ENCODE measurements at places on chromosomes 3 and 15.

- DNase-seq = peak; percentile 94
Measured at GRCh38 chr15:41230650-41231421, at the start of the genes CHP1 and EXD1. CHP1 (plus strand) TSS chr15:41231268; CDS start chr15:41231383, 115 bp downstream. EXD1 (minus strand) TSS chr15:41230757; CDS start chr15:41226575, 4,182 bp downstream.

DNA sequence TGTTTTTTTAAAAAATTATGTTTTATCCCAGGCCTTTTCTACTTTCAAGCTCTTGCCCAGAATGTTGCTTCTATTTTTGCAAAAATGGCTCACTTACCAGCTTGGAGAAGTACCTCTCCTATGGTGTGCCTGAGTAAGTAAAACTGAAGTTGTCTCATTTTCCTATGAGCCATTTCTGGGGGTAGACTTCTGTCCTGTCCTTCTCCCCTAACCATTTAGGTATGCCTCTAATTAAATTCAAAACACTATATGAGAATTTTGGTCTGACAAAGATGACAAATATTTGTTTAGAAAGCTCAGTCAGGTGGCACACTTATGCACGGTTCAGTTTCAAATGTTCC, 282.5 kb upstream of the ICE2 start:
- DNase-seq = no peak

DNA sequence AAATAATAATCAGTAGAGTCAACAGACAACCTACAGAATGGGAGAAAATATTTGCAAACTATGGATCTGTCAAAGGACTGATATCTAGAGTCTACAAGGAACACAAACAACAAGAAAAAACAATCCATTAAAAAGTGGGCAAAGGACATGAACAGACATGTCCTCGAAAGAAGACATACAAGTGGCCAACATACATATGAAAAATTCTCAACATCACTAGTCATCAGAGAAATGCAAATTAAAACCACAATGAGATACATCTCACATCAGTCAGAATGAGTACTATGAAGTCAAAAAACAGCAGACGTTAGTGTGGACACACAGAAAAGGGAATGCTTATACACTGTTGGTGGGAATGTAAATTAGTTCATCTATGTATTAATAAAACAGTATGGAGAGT, 33.7 kb downstream of the SLC2A2 start:
- DNase-seq = no peak

GRCh38 chr15:39367596-39367995, 213.3 kb upstream of the THBS1 start:
- no peak for DNase-seq

GRCh38 chr3:185311991-185312390, 50.9 kb upstream of the MAP3K13 start:
- DNase-seq = no peak

- DNase-seq = no peak
Measured at GRCh38 chr15:73907035-73907408, 19.2 kb upstream of the LOXL1 start.

DNA sequence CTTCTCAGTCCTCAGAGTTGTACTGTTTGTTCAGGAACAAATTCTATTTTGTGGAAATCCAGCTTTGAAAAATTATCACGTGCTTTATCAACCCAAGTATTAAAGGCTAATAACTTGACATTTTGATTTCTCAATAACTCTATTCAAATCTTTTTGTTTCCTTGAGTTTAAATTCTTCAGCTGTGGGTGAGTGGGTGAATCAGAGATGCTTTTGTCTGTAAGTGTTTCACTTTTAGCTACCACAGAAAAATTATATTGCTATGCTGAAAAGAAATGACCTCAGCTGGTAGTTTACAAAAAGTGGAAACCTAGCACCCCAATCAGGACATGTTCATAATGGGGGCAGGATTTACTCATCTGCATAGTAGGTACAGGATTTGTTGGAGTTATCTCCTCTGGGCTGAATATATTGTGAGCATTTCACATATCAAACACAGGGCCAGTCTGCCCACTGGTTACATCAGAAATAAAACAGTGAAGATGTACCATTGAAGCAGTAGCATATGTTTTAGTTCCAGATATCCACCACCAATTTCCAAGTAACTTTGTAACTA, 30.5 kb downstream of the MINDY4B start:
- DNase-seq = no peak

DNA sequence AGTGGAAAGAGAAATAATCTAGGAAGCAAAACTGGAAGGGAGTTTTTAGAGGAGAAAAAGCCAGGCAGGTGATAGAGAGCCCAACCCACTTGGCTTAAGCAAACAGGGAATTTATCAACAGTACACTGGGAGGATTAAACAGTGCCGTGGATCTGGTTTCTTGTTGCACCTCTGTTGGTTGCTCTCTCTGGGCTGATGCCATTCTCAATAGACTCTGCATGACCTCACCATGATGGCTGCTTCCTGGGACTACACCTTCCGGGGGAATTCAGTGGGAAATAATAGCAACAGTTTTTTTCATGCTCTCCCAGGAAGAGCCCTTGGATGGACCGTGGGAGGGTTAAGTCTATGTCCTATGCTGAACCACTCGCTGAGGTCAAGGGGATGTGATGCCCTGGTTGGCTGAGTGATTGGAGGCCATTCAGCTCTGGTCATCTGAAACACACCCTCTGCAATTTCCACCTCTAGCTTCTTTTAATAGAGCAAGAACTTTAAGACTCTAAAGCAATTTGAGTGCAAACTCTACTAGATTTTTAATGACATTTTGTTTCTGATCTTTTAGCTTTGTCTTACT, 74.2 kb downstream of the EPHB1 start:
- DNase-seq = no peak

DNA sequence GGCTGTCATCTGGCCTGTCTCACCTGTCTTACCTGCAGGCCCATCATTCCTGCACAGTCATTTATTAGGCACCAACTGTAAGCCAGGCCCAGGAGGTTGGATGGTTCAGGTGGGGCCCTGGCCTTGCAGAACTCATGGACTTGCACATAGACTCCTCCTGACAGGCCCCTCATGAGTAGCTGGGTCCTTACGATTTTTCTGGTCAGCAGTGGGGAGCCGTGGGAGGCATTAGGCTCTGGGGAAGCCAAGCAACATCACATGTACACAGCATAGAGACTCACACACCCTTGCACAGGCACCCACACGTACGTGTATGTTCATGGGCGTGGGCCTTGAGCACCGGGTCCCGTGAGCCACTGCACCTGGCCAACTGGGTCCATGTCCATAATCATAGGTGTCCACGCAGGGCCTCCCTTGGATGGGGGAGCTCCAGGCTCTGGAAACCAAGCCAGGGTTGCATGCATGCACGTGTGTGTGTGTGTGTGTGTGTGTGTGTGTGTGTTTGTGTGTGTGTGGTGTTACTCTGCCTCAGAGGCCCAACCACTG, 20.3 kb downstream of the CISH start:
- no peak for DNase-seq

DNA sequence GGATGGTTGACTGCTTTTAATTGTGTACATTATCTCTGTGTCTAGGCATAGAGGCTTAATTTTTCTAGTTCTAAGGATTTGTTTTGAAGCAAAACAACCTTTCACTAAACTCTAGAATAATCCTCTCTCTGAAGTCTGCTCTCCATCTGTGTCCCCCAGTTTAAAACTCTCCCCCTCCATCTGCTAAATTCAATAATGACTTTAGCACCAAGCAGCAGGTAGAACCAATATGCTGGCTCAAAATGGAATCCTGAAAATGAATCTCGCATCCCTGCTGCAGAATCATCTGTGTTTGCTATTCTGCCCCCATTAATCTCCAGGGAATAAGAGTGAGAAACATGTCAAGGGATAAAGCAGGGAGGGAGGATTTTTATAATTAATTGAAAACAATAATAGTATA, 111.8 kb downstream of the TUSC7 start:
- DNase-seq = no peak

DNA sequence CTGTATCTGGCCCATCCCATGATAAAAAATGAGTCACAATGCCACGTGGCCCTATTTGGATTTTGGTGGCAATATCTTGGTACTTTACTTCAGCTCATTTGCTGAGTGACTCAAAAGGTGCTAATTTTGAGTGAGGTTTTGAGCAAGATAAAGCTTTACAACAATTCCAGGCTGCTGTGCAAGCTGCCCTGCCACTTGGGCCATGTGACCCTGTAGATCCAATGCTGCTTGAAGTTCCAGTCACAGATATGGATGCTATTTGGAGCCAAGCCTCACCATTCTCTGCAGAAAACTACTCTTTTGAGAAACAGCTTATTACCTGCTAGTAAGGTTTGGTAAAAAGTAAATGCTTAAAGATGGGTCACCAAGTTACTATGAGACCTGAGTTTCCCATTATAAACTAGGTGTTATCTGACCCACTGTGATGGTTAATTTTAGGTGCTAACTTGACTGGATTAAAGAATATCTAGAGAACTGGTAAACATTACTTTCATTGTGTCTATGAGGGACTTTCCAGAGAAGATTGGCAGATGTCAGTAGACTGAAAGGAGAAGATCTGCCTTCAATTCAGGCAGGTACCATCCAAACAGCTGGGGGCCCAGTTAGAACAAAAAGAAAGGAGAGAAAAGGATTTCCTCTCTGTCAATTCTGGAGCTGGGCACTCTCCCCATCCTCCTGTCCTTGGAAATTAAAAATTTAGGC, 1083.9 kb downstream of the DIPK2A start:
- DNase-seq = no peak

DNA sequence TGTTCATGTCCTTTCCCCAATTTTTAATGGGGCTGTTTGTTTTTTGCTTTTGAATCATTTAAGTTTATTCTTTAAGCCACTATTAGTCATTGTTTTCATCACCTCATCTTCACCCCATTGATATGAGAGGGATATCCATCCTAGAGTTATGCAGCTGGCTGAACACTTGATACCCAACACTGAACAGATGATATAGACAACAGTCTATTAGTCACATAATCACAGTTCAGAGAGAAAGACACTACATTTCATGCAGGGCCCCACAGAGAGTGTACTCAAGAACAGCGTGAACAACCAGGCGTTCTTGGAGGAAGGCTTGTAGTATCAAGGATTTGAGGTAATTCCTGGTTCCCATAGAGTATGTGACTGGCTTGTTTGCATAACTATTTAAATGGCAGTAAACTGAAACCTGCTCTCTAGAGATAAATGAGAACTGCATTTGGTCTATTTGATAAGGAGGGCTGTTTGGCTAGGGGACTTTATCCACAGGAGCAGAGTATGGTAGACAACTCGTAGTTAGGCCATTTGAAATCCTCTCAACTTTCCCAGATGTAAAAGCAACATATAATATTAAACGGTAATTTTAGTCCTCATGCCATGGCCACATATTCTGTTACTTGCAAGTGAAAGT, 618.7 kb downstream of the SI start:
- no peak for DNase-seq

- DNase-seq = no peak
Measured at GRCh38 chr15:75199357-75199940, 2.2 kb upstream of the C15orf39 start.

- no peak for DNase-seq
Measured at GRCh38 chr3:55467099-55467498, 20.0 kb downstream of the WNT5A start.

DNA sequence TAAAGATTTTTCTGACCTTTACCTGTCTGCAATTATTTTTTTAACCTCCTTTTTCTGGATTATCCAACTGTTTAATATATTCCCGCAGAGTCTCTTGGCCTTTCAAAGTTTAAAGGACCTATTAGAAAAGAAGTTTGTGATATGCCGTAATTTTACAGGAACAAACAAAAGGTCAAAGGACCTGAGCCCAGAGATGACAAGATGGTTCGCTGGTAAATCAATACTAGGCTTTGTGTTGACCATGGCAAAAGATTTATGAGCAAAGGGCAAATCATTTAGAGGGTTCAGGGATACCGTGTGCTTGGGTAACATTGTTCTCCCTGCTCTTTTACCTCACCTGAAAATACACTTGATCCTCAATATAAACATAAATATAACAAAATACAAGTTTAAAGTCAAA, 923.5 kb downstream of the ROBO1 start:
- DNase-seq = no peak

GRCh38 chr3:10524270-10524669, 18.9 kb upstream of the ATP2B2 start:
- no peak for DNase-seq

- peak; percentile 94 for DNase-seq
Measured at GRCh38 chr15:39580485-39581241, at the start of gene THBS1. THBS1 (plus strand) TSS chr15:39581079; CDS start chr15:39581858, 779 bp downstream.

Data from T1000 (cell line).